ENCODE measurements at places on chromosomes 2 and 18.

- DNase-seq: no peak
These were observed 199.4 kb downstream of the LRRTM1 start for GRCh38 chr2:80105015-80105640.

GRCh38 chr2:1234731-1235308, 178.4 kb upstream of the TPO start:
- no peak for DNase-seq

DNA sequence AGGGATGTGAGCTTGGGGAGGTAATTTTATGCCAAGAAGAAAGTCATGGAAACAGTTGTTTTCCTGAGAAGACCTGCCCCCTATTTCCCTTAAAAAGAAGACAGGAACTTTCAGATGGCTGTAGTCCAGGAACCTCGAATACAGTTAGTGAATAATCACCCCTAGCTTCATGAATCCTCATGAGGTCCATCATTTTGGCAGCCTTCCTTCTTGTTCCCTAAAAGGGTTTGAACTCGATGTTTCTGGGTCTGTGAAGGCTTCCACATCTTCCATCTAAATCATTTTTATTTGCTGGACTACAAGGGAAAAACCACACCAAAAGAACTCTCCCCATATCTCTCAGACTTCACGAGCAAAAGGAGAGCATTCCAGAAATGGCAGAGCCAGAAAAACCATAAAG, 290.8 kb downstream of the SLC4A3 start:
- no peak for DNase-seq

DNA sequence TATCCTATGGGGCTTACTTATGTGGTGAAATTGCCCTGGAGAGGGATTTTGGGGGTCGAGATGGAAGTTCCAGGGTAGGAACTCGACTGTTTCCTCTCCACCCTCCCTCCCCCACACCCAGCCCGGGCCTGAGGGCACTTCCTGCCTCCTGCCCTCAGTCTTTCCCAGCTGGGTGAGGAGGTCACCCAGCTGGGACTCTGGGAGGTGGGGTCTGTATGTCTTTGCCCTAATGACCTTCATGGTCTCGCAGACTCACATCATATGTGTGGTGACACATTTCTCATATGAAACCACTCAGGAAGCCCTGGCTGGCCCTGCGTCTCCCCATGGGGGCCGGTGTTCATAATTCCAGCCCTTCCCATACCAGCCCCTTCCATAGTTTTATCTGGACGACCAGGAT, 12.4 kb downstream of the ATOH8 start:
- no peak for DNase-seq

DNA sequence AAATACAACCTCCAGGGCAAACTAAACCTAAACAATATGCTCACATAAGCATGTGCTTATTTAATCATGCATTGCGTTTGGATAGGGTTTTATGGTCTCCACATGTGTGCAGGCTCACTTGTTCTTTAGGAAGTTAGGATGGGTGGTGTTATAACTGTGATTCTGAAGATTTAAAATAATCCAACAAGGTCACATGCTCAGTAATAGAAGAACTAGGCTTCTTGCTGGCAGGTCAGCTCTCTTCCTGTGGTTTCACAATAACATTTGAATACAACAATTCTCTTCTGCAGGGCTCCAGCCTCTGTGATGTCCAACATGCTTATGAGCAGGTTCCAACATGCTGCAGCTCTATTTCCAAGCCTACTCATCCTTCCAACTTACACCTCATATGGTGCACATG, 84.0 kb downstream of the MYL12B start:
- DNase-seq: no peak

DNA sequence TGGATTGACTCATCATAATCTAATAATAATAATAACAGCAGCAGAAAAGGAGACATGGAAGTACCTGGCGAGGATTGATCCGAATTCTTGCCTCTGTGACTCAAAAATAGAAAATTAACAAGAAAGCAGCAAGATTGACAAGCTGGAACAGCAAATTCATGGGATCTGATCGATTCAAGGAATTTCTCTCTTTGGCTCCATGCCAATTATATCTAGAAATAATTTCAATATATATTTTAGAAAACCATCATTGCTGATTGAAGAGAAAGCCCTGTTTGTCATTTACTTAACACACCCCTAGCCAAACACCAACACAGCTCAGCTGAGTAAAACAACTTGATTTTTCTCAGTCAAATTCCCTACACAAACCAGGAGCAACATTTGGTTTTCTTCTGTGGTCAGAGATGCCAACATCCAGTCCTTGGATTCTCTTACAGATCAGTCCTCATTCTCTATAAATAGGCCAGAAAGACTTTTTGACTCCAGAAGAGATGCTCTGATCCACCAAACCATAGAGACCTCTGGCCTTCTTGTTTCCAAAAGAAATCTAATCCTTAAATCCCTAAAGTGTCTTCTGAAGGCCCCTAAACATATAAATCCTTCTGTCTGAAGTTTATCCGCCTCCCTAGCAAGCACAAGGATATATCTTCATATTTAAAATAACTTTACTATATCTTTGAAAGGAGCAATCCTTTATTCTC, 129.9 kb downstream of the CACNB4 start:
- DNase-seq: no peak

- DNase-seq: no peak
These were observed 104.3 kb downstream of the FAM210A start for GRCh38 chr18:13621886-13622619.

DNA sequence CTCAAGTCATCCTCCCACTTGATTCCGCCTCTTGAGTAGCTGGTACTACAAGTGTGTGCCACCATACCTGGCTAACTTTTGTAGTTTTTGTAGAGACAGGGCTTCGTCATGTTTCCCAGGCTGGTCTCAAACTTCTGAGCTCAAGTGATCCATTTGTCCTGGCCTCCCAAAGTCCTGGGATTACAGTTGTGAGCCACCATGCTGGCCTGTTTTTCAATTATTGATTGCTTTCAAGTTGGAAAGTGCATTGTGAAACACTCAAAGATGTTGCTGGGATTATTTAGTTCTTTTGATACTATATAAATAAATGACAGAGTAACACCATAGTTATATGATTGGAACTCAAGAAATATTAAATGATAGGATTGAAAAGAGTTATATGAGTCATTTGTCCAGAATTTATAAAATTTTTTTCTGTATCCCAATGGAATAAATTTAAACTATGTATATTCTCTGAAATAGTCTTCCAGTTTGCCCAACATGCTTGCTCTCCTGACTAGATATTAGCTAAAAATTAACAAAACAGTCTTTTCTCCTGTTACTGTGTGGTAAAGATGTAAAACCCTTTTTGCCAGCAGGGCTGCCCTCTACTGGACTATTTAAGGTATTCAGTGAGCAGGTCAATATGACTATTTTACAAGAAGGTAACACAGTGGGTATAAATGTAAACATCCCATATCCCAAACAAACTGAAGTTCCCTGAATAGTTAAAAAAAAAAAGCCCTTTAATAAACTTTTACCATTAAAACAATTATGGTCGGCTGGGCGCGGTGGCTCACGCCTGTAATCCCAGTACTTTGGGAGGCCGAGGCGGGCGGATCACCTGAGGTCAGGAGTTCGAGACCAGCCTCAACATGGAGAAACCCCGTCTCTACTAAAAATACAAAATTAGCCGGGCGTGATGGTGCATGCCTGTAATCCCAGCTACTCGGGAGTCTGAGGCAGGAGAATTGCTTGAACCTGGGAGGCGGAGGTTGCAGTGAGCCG, 42.7 kb downstream of the ACSL3 start:
- DNase-seq: peak; percentile 52

DNA sequence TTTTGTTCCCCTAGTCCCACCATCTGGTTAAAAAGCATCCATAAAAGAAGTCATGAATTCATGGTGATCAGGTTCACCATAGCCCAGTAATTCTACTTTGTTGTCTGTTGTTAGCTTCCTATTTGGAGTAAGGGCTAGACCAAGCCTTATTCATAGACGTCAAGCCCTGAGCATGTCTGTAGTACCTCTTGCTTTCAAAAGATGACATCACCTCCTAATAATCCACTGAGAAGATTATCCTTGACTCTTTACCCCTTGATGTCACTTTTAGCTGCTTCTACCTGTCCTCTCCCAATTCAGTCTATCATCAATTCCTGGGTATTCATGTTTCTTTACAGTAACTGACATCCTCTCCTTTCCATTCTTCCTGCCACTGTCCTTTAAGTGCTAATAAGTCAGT, 90.1 kb downstream of the EML6 start:
- DNase-seq: no peak

GRCh38 chr2:17940091-17940630, 61.7 kb downstream of the KCNS3 start:
- no peak for DNase-seq

DNA sequence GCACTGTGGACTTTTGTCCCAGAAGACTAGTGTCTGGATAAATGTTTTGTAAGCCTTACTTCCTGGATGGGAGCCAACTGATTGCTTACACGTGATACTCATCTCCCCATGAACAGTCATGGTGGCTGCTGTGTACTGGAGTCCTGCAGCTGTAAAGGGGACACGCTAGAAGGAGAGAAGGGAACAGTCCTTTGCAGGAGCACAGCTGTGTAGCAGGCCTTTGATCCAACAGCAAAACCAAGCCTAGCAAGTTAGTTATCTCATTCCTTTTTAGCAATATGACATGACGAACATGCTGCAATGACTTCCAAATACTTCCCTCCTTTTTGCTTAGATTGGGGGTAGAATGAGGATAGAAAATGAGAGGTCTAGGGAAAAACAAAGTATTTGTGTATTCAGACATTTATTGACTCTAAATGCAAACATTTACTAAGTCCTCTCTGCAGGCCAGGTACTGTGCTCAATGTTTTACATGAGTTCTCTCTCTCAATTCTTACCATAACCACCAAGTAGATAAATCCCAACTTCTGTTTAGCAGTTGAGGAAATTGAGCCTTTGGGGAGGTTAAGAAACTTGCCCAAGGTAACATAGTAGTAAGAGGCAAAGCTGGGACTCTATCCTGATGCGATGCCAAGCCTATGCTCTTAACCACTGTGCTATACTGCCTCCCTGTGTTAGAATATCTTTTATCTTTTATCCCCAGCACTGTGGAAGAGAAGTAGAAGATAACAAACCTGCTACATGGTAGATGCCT, 55.4 kb upstream of the CD28 start:
- DNase-seq: peak; percentile 31

DNA sequence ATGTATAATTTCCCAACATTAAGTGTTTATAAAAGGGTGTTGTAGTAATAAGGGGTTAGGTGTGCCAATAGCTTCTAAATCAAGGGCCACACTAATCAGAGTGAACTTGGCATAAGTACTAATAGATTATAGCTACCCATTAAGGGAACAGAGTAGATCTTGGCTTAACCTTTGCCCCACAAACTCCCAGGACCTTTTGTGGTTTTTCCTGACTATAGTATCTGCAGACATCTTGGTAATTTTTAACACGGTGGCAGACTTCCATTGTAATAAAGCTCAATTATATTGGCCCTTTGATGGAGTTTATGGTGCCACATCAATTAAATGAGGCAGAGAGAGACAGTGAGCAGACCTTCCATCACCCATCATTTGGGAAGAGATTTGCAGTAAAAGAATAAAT, 358.5 kb upstream of the HNRNPA3 start:
- DNase-seq: no peak

GRCh38 chr2:205642599-205643356, 39.5 kb upstream of the NRP2 start:
- DNase-seq: no peak

GRCh38 chr2:195488567-195488966, 168.5 kb upstream of the SLC39A10 start:
- DNase-seq: peak; percentile 6

- DNase-seq: no peak
These were observed 2.9 kb downstream of the HK2 start for GRCh38 chr2:74836675-74837401.

GRCh38 chr18:65924904-65925303, 174.1 kb downstream of the CDH7 start:
- no peak for DNase-seq

- DNase-seq: no peak
These were observed 85.0 kb downstream of the WDSUB1 start for GRCh38 chr2:159201360-159202063.

DNA sequence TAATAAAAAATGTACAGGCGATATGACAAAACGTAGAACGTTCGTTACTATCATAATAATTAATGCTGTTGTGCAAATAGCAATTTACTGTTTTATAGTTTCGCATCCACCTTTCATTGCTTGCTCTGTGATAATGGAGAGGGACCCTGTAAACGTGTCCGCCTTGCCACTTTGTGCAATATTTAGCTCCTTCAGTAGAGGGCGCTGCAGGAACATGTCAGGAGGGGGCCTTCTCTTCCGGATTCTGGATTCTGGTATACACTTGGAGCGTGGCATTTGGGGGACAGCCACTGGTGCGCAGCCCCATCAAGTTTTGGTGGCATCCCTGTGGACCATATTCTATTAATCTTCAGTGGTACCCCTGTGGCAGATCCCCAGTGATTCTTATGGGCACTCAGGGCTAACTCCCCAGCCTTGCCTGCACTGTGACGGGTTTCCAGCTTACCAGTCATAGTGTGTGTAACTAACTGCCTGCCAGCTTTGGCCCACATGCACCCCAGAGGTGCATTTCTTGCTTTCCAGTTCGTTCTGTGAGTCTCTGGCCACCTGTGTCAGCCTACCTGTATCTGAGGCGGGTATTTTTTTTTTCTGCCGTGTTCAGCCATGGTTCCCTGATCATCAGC, 140.3 kb downstream of the CYRIA start:
- DNase-seq: peak; percentile 31

DNA sequence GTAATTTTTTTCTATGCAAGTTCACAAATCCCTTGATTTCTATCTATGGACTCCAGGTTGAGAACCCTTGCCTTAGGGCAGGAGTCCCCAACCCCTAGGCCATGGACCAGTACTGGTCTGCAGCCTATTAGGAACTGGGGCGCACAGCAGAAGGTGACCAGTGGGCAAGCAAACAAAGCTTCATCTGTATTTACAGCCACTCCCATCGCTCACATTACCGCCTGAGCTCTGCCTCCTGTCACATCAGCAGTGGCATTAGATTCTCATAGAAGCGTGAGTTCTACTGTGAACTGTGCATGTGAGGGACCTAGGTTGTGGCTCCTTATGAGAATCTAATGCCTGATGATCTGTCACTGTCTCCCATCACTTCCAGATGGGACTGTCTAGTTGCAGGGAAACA, 70.2 kb upstream of the SMAD2 start:
- no peak for DNase-seq

DNA sequence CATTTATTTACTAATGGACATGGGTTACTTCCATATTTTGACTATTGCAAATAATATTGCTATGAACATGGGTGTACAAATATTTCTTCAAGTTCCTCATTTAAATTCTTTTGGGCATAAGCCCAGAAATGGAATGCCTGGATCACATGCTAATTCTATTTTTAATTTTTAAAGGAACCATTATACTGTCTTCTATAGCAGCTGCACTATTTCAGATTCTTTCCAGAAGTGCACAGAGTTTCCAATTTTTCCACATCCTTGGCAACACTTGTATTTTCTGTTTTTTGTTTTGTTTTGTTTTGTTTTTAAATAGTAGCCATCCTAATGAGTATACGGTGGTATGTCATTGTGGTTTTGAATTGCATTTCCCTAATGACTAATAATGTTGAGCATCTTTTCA, 8.5 kb upstream of the RALBP1 start:
- DNase-seq: no peak

Measured in A549 (cell line).